ENCODE measurements at places on chromosomes 4 and X.

DNA sequence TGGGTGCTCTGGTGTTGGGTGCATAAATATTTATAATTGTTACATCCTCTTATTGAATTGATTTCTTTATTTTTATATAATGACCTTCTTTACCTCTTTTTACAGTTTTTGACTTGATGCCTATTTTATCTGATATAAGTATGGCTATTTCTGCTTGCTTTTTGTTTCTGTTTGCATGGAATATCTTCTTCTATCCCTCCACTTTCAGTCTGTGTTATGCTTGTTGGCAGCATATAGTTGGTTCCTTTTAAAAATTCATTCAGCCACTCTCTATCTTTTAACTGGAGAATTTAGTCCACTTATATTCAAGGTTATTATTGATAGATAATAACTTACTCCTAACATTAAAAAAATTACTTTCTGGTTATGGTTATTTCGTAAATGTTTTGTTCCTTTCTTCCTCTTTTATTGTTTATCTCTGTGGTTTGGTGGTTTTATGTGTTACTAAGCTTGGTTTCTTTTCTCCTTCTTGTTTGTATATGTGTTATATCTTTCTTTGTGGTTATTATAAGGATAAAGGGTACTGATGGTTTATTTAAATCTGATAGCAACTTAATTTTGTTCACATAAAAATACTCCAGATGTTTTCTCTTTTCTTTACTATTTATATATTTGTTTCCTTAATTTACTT is 69.5 kb downstream of the IL15 start:
- no peak for DNase-seq

DNA sequence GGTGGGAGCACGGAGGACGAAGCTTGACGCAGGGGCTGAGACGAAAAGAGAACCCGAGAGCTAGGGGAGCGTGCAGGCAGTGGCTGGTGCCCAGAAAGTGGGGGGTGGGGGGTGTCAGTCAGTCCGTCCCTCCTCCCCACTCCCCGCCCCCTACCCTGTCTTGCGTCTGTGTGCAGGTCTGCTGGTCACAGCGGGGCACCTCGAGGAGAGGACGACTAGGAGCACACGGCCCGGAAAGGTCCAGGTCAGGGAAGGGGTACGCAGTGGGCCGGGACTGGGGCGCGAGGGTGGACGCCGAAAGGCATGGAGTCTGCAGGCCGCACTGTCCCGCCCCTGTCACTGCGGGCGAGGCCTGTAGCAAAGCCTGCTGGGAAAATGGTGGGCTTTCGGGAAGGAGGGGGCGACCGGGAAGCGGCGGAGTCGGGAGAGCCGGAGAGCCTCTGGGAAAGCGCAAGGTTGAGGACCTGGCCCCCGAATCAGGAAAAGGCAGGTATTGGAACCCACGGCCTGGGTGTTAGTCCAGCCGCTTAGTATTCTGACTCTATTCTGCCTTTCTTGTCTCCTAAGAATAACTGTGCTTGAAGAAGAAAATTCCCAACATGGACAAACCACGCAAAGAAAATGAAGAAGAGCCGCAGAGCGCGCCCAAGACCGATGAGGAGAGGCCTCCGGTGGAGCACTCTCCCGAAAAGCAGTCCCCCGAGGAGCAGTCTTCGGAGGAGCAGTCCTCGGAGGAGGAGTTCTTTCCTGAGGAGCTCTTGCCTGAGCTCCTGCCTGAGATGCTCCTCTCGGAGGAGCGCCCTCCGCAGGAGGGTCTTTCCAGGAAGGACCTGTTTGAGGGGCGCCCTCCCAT is 769 bp downstream of the TCEAL1 start:
- peak; percentile 88 for DNase-seq

- DNase-seq: no peak
These were observed 12.0 kb upstream of the RBBP7 start for GRCh38 chrX:16882169-16882568.

DNA sequence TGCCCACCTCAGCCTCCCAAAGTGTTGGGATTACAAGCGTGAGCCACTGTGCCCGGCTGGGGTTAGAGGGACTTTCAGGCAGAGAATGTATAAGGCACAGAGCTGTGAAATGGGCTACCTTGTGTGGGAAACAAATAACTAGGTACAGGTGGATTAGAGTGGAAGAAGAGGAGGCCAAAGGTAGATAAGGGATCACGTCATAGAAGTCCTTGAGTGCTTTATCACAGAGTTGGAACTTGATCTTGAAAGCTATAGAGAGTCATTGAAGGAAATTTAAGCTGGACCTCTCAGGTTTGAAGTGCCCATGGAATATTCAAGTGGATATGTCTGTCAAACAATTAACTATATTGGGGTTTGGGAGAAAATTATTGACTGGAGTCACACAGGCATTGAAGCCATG is 8.4 kb downstream of the N4BP2 start:
- no peak for DNase-seq

DNA sequence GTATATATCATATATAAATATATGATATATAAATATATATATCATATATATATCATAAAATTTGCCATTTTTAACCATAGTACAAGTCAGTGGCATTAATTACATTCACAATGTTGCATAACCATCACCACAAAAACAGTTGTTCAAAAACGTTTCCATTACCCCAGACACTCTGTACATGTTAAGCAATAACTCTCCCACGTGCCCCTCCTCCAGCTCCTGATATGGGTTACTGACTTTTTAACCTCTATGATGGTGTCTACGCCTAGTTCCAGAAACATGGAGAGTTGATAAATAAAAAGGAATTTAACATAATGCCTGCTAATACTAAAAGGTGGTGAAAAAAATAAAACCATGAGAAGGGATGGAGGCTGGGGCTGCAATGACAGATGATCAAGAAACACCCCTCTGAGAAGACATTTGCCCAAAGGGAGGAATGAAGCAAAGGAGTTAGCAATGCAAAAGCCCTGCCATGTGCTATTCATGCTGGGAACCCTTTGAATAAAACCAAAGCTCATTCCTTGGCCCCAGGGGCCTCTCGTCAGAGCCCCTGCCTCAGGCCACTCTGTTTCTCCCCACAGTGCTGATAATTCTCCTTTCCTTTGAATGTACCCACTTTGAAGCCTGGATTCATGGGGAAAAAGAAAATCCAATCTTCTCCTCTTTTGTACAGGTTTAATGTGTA is 144.3 kb downstream of the NWD2 start:
- DNase-seq: no peak

DNA sequence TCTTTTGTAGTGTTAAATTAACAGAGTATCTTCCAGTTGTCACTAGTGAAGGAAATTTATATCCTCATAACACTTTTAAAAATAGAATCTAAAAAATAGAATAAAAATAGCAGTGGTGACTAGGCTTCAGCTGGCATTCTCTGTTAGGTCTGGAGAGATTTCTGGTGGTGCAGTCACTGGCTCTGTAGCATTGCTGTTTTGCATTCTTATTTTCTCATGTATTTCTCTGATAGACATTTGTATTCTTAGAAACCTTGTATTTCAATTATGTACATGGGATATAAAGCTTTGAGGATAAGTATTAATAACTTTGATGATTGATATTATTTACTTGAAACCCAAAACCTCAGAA is 87.6 kb downstream of the TMEM131L start:
- DNase-seq: no peak

- no peak for DNase-seq
These were observed 95.6 kb downstream of the ADAMTS3 start for GRCh38 chr4:72473434-72473900.

- DNase-seq: no peak
These were observed 82.4 kb upstream of the RBPJ start for GRCh38 chr4:26238426-26238777.

GRCh38 chrX:141662781-141663180 is 35.8 kb downstream of the SPANXD start:
- no peak for DNase-seq

DNA sequence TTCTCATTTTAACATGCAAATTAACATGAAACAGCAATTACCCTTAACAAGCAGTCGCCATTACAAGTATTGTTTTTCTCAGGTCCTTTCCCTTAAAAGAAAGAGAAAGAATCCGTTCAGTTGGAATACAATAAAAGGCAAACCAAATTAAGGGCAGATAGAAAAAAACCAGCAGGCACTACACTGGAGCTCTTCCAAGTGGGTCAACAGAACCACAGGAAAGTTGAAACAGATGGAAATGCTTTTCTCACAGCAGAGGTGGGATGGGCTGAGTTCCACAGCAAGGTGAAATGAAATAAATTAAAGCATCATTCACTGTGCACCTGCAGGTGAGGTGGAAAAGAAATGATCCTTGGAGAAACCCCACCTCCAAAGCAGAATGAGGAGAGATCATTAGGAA is 102.6 kb downstream of the APBB2 start:
- no peak for DNase-seq

DNA sequence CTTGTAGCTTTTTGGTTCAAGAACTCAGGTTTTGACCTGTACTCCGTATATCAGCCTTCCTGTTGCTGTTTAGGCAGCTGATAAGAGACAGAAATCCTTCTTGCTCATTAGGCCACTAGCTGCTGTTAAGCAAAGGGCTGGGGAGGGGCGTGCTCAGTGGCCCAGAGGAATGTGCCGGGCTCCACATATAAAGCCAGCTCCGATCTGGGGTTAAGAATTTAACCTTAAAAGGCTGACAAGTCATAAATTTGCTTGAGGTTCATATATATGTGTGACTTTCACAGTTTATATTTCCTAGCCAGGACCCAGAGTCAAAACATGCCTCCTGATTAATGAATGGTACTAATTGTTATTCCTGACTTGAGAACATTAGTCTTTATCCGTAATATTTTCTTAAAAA is 15.3 kb downstream of the GPC3 start:
- no peak for DNase-seq

GRCh38 chrX:45801554-45801953 is 600.9 kb upstream of the DIPK2B start:
- no peak for DNase-seq

GRCh38 chrX:129565046-129565650 is 25.1 kb downstream of the OCRL start:
- DNase-seq: no peak

GRCh38 chr4:53943345-53944085 is 120.9 kb downstream of the CHIC2 start:
- no peak for DNase-seq

GRCh38 chrX:41043674-41044345 is 41.4 kb upstream of the USP9X start:
- DNase-seq: no peak

- no peak for DNase-seq
These were observed 18.1 kb downstream of the OFD1 start for GRCh38 chrX:13752646-13753045.

DNA sequence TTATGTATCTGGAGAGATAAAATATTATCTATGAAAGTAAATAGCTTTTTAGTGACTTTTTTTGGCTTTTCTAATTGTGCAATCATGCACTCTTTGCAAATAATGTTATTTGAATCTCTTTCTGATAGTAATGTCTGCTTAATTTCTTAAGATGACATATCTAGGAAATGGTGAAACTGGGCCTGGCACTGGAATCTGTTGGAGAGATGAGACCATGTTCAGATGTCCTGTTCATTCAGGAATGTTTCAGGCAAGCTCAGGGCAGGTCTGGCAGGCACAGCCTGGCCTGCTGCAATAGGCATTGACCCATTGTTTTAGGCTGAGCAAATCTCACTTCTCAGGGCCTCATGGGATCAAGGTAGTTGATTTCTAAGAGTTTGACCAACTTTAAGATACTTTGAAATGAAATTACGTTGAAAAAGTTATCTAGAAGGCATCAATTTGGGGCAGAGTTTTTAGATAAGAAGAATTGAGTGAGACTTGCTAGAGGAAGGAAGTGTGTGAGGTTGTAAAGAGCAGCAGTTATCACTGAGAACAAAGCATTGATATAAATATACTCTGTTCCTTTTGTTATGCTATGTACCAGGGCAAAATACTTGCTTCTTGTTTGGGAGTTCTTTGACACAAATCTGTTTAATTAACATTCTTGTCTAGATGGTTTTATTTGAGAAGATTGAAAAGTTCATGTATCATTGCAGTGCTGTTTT is 133.0 kb upstream of the LEF1 start:
- no peak for DNase-seq

GRCh38 chr4:175412746-175413145 is 399.3 kb downstream of the GPM6A start:
- no peak for DNase-seq

GRCh38 chr4:113101669-113102068 is 52.2 kb downstream of the ANK2 start:
- no peak for DNase-seq

DNA sequence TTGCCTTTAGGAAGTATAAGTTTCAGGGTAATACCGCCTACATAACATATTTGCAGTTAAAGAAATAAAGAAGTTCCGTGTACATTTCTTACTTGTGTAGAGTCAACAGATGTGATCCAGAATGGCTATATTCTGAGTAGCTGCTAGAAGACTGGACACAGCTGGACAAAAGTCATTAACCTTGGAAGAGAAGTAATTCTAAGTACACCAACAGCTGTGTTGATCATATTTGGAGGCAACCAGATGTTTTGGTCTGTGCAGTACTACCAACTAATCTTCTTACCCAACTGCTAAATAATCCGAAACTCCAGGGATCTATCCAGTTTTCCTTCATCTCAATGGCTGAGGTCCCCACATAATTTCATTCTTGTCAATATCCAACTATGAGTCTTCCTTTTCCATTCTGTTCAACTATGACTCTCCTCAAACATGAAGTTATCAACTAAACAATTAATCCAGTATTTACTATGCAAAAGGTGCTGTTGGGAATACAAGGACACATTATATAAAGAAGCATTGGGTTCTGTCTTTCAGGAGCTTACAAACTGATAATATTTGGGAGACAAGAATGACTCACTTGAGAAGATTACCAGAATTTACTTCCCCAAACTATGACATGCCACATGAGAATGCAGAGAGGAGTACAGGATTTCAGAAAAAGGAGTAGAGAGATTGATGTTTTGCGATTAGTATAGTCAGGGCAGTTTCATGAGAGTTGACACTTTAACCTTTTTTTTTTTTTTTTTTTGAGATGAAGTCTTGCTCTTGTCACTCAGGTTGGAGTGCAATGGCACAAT is 78.2 kb downstream of the COL4A6 start:
- no peak for DNase-seq

DNA sequence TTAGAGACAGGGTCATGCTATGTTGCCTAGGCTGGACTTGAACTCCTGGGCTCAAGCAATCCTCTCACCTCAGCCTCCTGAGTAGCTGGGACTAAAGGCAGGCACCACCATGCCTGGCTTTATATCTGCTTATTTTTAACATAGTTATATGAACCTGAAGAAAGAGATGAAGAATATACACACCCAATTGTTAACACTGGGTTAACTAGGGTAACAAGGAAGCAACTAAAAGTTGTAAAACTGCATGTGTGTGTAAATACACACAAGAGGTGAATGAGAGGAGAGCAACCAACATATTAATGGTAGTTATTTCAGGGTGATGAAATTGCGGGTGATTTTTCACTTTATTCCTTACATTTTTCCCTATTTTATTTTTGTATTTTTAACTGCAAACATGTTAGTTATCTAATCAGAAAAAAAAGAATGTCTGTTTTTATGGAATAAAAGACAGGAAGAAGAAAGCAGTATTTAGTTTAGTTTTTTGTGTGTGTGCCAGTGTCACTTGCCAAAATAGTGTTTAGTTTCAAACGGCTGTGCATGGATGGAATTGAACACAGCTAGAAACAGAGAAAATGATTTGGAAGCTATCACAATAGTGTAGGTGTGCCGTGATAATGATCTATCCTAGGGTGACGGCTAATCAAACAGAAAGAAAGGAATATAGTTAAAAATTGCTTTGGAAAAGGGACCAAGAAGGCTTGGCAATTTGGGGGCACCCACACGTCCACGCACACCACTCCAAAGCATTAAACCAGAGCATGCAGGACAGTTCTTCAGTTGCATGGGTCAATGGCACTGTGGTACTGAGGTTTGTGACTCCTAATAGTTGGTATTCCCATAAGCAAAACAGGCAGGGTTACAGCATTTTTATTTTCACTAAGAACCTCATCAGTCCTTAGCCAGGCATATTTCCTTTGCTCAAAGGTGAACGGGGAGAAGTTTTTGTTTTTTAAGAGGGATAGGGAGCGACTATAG is 89.1 kb upstream of the KLHL13 start:
- DNase-seq: no peak
